ENCODE measurements at places on chromosomes 1 and 21.

DNA sequence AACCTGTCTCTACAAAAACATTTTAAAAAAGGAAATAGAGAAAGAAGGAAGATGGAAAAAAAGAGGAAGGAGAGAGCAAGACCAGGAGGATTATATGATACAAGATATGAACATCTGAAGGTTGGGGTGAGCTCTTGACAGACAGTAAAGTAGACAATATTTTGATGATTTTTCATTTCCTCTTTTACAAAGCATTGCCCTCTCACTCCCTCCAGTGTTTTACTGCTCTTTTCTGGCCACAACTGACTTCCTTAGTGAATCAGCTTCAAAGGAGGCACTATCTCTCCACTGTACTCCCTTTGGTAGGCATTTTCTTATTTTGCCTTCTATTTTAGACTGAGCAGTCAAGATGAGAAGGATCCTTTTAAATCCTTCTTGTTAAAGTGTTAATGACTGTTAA is 296.7 kb downstream of the KCTD3 start:
- no peak for DNase-seq

DNA sequence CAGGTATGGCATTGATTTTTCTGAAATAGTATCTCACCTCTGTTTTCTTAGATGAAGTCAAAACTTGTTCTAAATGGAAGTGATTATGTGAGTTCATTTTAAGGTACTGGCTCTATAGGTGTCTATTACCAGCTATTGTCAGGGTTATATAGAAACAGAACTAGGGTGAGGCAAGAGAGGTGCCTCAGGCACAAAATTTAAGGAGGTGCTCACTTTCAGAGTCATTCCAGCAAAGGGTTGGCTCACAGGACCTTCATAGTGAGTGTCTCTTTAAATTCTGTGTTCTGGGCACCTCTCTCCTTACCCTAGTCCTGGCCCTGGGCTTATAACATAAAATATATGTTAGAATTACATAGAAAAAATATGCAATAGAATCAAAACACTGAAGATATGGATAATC is 49.3 kb downstream of the KIAA0319L start:
- DNase-seq = no peak

- no peak for DNase-seq
Measured at GRCh38 chr1:154157520-154158306, 2.8 kb upstream of the NUP210L start.

- no peak for DNase-seq
Measured at GRCh38 chr21:15625363-15625762, 104.4 kb upstream of the USP25 start.

- DNase-seq = no peak
Measured at GRCh38 chr1:236151739-236152424, 9.5 kb downstream of the GPR137B start.

DNA sequence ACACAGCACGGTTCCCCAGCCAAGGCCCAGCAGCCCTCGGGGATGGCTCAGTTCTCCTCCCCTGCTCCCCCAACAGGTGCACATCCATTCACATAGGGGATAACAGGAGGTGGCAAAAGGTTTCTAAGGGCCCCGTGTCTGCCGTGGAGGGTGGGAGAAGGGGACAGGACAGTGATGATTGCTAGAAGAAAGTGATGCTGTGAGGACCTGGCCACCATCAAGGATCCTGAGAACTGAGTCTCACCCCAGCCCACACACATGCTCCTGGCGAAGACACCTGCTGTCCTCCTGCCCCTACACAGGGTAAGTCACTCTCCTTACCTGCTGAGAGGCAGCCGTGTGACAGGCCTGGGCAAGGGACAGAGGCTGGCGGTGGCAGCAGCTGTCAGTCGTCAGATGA is 54.5 kb downstream of the GNG4 start:
- no peak for DNase-seq

GRCh38 chr1:164765992-164766720 is 207.2 kb downstream of the PBX1 start:
- no peak for DNase-seq

- DNase-seq = no peak
Measured at GRCh38 chr1:109373126-109373525, 24.6 kb downstream of the SORT1 start.

- DNase-seq = no peak
Measured at GRCh38 chr1:223717123-223717522, 4.8 kb downstream of the CAPN2 start.

- no peak for DNase-seq
Measured at GRCh38 chr1:6971048-6971447, 185.8 kb downstream of the CAMTA1 start.

- no peak for DNase-seq
Measured at GRCh38 chr1:180893614-180894013, 19.1 kb upstream of the KIAA1614 start.

DNA sequence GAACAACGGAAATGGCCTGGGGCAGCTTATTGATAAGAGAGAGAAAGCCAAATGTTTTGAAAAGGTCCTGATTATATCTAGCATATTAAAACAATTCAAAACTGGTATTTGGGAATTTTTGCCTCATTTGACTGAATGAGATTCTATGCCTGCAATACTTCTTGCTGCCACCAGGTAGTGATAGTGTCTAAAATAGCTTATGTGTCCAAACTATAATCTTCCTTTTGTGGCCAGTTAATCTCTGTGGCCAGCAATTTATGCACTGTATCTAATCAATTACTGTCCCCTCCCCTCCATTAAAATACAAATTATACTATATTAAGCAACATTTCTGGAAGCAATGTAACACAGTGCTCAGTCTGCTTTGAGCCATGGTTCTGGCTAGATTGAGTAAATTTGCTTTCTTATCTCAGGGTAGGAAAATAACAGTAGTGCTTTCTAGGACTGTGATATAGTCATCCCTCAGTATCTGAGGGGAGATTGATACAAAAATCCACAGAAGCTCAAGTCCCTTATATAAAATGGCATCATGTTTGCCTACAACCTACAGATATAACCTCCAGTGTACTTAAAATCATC is 91.8 kb downstream of the FOXD2 start:
- no peak for DNase-seq

DNA sequence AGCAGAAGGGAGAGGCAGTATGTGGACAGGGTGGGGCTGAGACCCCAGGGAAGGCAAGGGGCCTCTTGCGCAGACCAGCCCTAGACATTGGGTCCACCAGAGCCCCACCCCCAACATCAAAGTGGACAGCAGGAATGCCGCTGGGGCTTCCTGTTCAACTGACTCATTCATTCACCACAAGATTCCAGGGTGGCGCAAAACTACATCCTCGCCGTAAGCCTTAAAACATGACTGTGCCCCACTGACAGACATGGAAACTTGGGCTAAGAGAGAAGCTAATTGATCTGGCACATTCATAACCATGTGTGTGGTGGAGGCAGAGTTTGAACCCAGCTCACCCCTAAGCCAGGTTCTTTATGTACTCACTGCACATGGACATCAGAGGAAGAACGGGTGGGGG is 14.0 kb downstream of the COL16A1 start:
- DNase-seq = no peak

GRCh38 chr1:168470901-168471431 is 72.8 kb downstream of the XCL2 start:
- no peak for DNase-seq

DNA sequence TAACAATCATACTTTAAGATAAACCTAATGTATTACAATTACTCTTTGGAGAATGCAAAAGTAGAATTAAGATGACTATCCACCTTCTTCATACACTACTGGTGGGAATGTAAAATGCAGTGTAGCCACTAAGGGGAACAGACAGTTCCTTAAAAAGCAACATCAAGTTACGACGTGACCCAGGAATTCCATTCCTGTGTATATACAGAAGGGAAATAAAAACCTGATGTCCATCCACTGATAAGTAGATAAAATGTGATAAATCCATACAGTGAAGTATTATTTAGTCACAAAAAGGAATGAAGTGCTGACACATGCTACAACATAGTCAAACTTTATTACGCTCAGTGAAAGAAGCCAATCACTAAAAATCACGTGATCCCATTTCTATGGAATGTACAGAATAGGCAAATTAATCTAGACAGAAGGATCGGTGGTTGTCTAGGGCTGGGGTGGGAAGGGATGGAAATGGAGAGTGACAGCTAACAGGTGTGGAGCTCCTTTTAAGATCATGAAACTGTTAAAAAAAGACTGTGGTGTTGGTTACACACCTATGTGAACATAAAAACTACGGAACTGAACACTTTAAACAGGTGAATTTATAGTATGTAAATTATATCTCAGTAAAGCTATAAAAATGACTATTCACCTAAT is 42.1 kb downstream of the NRIP1 start:
- DNase-seq = no peak

- DNase-seq = no peak
Measured at GRCh38 chr1:58648842-58649241, 51.0 kb downstream of the MYSM1 start.

Data from NCI-H1092 (cell line).